Liver (tissue), 10 donors: ENCODE measurements at places on chromosomes 3 and 15.

- DNase-seq, result no peak
Measured at GRCh38 chr15:67148196-67148701, 82.8 kb downstream of the SMAD3 start.

- no peak for DNase-seq
Measured at GRCh38 chr3:186281176-186281575, 80.9 kb downstream of the DGKG start.

DNA sequence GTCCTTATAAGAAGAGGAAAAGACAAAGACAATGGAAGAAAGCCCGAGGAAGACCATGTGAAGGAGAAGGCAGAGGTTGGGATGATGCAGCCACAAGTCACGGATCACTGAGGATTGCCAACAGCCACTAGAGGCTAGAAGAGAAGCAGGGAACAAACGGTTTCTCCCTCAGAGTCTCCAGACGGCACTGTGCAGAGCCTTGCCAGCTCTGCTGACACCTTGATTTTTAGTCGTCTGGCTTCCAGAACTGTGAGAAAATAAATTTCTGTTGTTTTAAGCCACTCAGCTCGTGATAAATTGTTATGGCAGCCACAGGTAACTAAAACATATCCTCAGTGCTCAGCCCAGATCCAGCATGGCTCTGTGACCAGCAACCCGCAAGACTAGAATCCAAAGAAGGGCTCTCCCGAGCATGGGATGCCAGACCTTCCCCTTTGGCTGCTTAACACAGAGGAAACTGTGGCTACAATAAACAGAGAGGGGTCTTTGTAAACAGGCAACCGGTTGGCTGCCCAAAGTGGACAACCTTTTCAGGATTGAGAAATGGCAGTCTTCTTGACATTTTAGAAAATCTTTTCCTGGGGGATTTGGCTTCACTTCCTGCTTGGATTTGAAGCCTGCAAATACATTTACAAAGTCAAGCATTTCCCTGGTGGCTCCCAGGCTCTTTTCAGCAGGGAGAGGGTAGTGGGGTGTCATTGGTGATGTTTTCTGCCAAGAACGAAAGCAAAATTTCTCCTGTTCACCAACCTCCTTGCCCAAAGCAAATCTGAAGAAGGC is 88.7 kb upstream of the ADPGK start:
- no peak for DNase-seq

DNA sequence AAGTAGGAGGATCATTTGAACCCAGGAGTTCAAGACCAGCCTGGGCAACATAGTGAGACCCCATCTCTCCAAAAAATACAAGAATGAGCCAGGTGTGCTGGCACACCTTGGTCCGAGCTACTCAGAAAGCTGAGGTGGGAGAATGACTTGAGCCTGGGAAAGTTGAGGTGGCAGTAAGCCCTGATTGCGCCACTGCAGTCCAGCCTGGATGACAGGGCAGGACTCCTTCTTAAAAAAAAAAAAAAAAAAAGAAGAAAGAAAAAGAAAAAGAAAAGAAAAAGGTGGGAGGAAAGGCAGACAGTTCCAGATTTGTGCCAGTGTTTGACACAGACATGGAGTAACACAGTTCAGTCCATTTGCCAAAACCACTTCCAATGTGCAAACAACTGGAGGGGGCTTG is 75.7 kb downstream of the ATP10A start:
- DNase-seq, result no peak

DNA sequence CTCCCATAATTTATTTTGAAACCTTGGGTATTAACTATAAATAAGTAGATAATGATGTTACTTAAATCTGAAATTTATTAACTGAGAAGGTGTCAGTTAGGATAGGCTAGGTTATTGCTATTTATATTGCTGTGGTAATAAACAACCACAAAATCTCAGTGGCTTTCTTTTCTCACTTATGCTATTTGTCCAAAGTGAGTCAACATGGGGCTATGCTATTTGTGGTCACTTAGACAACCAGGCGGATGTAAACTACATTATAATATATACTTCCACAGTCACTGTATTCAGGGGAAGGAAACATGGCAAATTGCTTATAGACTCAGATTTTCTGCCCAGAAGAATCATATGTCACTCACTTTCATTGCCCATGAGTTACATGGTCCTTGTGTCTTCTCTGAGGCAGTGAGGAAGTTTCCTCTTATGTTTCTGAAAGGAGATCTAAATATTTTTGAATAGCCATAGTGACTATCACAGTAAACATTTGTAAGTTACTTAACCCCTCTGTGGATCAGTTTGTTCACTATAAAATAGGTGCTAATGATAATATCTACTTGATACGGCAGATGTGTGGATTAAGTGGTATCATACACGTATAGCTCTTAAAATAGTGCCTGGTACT is 19.8 kb downstream of the HMG20A start:
- no peak for DNase-seq

- no peak for DNase-seq
Measured at GRCh38 chr15:51751697-51752683, 593 bp downstream of the TMOD2 start.

- DNase-seq, result no peak
Measured at GRCh38 chr3:112709911-112710310, 69.0 kb upstream of the CCDC80 start.

GRCh38 chr3:149489060-149489690 is 14.7 kb downstream of the TM4SF4 start:
- DNase-seq, result no peak

GRCh38 chr3:61750766-61751165 is 189.4 kb downstream of the PTPRG start:
- no peak for DNase-seq

GRCh38 chr15:52232327-52232726 is 41.1 kb upstream of the GNB5 start:
- DNase-seq, result no peak

DNA sequence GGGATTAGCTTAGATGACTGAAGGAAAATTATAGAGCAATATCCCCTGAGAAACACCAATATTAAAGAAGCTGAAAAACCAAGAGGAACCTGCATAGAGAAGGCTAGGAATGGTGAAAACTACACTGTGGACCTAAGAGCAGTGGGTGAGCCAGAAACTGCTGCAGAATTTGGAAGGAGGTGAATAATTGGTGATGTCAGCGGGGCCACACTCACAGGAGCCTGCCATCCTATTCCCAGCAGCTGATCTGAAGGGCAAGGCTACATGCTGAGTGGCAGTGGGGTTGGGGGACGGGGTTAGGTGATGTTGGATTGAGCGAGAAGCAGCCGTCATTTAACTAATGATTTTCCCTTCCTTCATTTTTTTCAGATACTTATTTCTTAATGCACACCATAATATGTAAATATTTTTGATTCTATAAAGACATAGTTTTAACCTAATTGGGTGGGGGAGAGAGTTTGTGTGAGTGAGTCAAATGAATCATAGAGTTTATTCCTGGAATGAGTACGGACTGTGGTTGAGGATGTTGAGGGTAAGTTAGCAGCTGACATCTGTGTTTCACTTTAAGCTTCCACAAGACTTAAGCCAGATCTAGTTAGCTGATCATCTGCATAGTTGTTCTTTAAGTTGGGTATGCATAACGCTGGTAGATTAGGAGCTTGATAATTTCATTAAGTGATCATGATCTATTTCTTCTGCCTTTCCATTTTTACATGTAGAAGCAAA is 222.8 kb downstream of the PTPRG start:
- DNase-seq, result no peak

GRCh38 chr3:13612829-13613228 is 63.9 kb downstream of the FBLN2 start:
- DNase-seq, result no peak

DNA sequence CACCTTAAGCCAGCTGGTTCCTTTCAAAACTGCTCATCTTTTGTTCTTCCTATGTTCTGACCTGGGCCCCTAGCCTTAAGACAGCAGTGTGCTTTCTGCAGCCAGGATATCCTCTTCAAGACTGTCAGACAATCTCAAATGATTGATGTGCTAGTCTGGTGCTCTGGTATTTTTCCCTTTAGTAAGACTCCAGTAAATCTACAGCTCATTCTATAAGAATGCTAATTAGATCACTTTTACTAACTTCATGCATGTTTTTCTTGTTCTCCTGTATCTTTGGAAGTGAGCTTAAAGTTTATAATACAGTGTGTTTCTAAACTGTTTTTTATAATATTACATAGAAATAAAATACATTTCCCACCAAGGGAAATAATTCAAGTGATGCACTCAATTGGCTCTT is 220.9 kb upstream of the NANOGP8 start:
- DNase-seq, result no peak

- DNase-seq, result no peak
Measured at GRCh38 chr3:45435961-45436360, 47.6 kb downstream of the LARS2 start.

DNA sequence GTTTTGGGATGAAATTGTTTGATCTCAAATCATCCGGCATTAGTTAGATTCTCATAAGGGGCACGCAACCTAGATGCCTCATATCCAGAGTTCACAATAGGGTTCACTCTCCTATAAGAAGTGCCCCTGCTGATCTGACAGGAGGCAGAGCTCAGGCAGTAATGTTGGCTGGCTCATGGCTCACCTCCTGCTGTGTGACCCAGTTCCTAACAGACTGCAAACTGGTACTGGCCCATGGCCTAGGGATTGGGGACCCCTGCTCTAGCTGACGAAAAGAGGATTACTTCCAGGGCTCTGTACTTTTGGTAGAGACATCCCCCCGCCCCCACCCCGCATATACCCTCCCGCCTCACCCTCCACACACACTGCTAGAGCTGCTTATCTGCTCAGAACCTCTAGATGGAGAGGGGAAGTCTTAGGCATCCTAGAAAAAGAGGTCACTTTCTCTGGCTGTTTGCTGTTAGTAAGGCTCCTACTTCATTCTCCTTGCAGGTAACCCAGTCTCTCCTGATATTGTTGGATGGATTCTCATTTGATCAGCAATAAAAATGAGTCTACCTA is 923.1 kb downstream of the CADM2 start:
- DNase-seq, result no peak

DNA sequence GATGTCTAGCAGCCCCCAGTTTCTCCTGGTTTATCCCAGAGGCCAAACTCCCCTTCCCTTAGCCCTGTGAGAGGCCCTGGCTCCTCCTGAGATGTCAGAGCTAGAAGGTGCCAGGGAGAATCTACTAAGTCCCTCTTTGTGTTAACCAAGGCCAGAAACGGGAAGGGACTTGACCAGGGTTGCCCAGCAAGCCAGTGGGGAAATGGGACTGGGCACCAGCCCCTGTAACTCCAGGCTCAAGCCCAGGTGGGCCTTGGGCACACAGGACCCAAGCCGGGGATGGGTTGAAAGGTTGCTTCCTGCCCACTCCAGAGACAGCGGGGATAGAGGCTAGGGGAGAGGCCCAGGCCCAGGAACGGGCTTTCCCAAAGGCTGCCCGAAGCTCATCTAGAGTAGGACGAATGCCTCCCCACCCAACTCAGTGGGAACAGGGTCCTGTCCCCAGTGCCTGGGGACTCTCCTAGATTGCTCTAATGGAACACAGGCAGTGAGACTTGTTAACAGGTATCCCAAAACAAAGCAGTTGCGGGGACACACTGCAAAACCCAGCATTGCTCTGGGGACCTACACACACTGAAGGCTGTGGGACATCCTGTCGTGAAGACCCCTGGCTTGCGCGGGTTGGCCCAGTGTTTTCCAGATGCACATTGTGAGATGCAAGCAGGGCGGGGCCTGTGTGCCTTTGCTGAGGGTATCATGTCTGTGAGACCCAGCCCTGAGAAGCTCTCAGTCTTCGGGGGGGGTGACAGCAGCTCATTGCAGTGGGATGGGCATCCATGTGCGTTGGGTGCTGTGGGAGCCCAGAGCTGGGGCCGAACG is 12.9 kb upstream of the TXNRD3 start:
- DNase-seq, result peak; percentile 30

DNA sequence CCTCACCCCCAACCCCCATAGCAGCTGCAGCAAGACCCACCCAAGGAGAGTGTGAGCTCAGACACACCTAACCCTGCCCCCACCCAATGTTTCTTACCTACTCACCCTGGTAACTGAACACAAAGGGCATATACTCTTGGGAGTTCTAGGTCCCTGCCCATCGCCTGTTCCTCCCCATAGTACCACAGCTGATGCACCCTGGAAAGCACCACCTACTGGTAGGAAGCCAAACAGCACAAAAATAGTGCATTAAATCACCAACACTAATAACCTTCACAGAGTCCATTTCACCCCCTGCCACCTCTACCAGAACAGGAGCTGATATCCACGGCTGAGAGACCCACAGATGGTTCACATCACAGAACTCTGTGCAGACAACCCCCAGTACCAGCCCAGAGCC is 245.2 kb downstream of the EFHB start:
- no peak for DNase-seq

DNA sequence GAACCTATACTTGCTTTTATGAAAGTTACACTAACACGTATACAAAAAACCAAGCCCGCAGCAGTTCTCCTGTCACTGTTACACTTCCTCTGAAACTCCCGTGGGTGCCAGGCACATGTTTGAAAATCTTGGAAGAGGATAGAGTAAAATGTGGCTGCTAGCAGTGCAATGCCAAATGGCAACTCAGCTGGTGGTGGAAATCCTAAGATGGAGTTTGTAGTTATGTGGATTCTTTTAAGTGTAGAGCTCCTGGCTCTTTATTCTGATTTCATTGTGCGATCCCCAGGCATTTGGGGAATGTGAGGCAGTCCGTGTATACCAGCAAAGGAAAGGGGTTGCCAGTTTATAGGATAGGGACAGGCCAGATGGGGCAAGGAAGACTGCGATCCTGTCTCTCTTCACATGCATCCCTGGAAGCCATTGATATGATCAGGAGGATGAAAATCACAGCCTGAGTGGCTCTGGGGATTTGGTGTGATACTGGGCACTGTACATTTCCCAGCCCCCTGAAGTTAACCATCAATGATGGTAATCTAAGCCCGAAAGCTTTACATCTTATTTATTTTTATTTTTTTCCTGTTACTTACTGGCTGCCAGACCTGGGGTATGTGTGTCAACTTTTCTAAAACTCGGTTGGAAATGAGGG is 1.1 kb downstream of the STAC start:
- DNase-seq, result no peak

- DNase-seq, result no peak
Measured at GRCh38 chr15:32909431-32909830, 191.6 kb downstream of the GREM1 start.

GRCh38 chr15:64742921-64743320 is 32.5 kb downstream of the RBPMS2 start:
- no peak for DNase-seq

- no peak for DNase-seq
Measured at GRCh38 chr15:69628256-69629093, 175.9 kb downstream of the RPLP1 start.

GRCh38 chr3:120100711-120101110 is 6.5 kb upstream of the GSK3B start:
- DNase-seq, result no peak

- DNase-seq, result peak; percentile 40
Measured at GRCh38 chr15:94119923-94120775, 111.2 kb upstream of the MCTP2 start.

DNA sequence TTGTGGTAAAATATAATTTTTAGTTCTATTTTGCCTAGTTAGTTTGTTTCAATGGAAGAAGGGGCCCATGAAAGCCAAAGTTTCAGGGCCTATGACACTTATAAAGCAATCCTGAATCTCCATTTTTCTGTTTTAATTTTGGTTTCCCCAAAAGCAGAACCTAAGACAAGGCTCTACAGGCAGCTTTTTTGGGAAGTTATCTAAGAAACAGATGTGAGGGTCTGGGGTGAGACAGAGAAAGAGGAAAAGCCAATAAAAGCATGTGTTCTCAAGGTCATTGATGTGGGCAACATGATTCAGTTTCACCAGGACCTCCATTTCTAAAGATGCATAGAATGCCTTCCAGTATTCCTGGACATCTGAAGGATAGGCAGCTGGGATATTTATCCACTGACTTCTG is 598.5 kb downstream of the PDCD6IP start:
- no peak for DNase-seq
